ENCODE measurements at places on chromosomes 6 and 20.

GRCh38 chr6:73702444-73702843 lies 6.4 kb downstream of the CD109 start:
- no peak for DNase-seq

DNA sequence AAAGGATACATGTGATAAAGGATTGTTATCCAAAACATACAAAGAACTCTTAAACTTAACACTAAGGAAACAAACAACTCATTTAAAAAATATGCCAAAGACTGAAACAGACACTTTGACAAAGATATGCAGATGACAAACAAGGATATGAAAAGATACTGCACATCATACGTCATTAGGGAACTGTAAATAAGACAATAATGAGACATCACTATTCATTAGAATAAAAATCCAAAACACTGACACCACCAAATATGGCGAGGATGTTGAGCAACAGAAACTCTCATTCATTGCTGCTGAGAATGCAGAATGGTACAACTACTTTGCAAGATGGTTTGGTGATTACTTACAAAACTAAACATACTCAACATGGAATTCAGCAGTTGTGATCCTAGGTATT lies 156.5 kb upstream of the FOXA2 start:
- no peak for DNase-seq

GRCh38 chr6:148550569-148550968 lies 196.3 kb upstream of the UST start:
- DNase-seq, result no peak

- no peak for DNase-seq
Measured at GRCh38 chr20:50346374-50347283, 156.0 kb downstream of the CEBPB start.

GRCh38 chr6:139531148-139532115 lies 157.0 kb upstream of the CITED2 start:
- DNase-seq, result peak; percentile 21

DNA sequence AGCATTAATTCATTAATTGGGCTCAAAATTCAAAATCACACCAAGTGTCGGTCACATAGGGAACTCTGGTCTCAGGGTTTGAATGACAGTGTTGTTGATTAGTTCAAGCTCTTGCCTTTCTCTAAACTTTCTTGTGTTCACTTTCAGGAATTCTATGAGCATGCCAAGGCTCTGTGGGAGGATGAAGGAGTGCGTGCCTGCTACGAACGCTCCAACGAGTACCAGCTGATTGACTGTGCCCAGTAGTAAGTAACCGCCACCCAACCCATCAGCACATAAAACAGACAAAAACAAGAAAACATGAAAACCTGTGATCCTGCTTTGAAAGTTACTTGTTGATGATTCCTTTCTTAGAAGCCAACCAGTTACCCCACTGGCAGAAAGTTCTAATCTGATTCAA lies 52.7 kb downstream of the GNAS start:
- DNase-seq, result no peak

DNA sequence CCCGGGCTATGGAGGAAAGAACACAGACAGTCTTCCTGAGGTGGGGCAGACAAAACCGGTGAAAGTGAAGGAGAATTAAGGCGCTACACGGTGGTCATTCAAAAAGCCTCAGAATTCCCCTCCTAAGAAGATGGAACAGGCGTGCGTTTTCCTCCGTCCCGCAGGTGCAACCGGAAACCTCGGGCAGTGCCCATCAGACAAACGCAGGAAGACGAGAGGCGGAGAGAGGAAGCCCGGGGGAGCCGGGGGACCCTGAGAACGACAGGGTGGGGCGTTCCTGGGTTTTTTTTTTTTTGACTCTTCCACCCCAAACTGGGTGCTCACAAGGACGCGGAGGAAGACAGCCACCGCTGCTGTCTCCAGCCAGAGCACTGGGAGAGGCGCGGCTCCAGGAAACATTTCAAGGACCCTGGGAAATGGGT lies 25.4 kb downstream of the TTLL2 start:
- peak; percentile 7 for DNase-seq

DNA sequence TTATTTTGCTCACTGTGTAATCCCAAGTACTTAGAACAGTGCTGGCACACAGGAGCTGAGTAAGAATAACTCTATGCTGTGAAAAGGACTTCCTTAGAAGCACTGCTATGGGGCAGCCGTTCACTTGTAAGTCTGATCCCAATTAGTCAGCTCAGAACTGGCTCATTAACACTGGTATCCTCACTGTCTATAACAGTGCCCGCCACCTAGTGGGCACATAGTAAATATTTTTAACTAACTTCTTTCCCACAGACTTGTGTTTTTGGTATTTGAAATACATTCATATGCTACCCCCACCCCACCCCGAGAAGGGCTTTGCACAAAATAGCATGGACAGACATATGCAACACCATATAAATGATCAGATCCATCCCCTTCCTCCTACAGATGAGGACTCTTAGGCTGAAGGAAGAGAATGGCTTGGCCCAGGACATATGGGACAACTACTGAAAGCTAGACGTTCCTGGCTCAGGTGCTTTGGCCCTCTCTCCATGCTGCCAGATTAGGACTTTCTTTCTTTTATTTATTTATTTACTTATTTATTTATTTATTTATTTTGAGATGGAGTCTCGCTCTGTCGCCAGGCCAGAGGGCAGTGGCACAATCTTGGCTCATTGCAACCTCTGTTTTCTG lies 47.1 kb downstream of the DST start:
- DNase-seq, result peak; percentile 67

DNA sequence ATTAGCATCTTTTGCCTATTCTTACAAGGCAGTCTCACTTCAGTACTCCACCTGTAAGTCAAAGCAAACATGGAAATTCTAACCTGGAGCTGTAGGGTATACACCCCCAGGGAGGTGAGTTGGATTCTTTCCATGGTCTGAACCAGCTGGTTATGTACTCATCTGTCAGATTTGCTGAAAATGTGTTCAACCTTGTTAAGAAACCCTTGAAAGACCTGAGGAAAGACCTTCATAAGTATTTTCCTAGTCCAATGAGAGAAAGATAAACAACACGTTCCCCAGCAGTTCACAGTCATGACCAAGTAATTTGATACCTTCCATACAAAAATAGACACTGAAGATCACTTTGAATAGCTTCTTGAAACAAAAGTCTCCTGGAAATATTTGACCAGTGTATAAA lies 42.5 kb downstream of the ID4 start:
- DNase-seq, result no peak

DNA sequence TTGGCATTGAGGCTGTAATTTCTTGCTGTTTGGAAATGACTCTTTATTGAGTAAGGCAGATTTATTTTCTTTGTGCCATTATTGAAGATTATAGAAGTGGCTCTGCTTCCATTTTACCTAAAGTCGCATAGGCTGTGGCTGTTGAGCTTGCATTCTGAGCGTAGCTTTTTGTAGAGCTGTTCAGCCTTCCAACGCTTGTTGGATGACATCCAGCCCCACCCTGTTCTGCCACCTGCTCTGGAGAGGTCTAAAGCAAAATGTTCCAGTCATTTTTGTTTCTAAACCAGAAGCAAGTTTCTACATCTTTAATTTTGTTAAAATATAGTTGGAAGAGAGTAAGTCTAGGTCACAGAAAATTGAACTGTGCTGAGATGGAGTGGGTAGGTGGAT lies 24.4 kb downstream of the UST start:
- DNase-seq, result no peak

DNA sequence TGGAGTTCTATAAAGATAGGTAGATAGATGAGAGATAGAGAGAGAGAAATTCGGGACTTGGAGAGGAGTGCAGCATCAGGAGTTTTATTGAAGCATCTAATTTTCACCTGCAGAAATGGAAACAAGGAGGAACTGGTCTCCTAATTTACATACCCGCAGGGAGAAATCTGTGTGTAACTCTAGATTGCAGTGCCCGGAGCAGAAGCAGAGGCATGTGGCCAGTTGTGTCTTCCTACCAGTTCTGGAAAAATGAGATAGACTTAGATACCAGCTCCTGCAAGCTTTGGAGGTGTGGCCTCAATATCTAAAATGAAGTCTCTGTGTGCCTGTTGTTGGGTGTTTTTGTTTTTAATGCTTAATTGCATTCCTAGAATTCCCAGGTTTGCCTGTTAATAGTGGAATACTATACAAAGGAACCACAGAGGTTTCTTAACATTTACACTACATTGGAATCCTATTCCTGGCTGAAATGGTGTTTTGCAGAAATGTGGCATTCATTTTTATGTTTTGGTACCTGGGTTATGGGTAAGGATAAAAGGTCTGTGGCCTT lies 57.4 kb downstream of the DTD1 start:
- DNase-seq, result no peak
